ENCODE measurements at places on chromosomes 16 and 17.

DNA sequence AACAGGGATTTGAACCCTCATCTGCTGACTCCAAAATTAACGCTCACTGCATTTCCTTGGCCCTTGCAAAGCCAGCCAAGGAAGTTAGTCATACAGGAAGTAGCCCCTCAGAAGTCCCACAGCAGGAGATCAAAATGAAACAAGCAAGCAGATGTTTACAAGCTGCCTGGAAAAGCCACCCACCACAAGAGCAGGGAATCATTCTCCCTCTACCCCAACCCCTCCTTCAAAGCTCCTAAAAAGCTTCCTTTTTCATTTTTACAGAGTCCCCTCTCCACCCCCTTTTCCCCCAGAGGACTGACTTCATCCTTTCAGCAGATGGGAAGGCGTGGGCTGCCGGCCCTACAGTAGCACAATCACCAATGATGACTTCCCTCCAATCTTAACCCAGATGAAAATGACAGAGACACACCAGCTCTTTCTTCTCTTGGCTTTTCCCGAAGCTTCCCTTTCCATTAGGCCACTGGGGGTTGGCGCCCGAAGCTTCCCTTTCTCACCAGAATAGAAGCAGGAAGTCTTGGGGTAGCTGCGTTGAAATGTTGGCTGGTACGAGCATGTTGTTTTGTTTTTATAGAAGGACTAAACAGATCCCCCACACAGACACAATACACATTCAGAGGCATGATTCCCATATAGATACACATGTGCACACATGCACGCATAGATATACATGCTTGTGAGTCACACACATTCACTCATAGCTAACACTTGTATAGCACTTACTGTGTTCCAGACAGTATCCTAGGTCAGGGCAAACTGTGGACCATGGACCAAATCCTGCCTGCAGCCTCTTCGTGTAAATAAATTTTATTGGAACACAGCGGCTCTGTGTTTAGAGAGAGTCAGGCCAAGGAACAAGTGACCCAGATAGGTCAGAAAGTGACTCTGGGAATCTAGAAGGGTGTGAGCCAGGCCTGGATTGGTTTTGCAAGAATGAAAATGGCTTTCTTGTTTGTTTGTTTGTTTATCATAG is 17.4 kb downstream of the ITPRIPL2 start:
- no peak for DNase-seq

- DNase-seq, result no peak
These were observed 272.7 kb upstream of the PMFBP1 start for GRCh38 chr16:72444696-72445095.

- no peak for DNase-seq
These were observed 14.1 kb downstream of the TMEM11 start for GRCh38 chr17:21199856-21200255.

GRCh38 chr17:9790889-9791876 is at the start of gene DHRS7C:
Gene DHRS7C (minus strand): TSS chr17:9791592. CDS start chr17:9791284, 308 bp downstream.
- DNase-seq, result no peak

- no peak for DNase-seq
These were observed 8.6 kb upstream of the CENPV start for GRCh38 chr17:16361874-16362273.

- no peak for DNase-seq
These were observed 70.7 kb downstream of the OMG start for GRCh38 chr17:31226373-31226772.

DNA sequence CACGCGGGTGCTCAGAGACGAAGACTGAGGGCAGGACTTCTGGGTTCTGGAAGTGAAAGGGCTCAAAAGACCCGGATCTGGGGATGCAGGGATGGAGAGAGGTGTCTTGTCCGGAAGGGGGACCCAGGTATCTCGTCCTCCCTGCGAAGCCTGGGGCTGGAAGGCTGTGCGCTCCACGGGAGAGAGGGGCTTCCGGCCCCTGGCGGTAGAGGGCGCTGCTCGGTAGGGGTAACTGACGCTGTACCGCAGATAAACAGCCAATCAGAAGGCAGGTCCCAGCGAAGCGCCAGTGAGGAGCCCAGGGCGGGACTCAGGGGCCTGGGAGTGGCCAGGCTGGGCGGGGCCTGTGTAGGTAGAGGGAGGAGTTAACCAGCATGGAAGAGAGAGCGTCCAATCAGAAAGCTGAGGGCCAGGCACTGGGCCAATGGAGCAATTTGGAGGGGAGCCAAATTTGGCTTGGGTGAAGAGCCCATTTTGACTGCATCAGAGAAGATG is 804 bp downstream of the TGFB1I1 start:
- no peak for DNase-seq

DNA sequence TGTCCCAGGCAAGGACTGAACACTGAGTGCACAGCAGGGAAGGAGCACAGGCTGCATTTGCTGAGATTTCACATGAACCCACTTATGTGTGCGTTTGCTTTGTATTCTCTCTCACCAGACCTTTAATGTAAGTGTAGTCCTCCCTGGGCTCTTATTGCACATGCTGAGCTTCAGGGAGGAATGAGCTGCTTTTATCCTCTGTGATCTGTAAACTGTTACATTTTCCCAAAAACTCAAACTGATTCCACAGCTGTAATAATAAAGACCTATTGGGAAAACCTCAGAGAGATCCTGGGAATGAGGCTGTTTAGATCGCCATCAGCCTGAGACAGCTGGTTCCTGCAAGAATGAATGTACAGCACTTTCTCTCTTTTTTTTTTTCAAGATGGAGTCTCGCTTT is 53.6 kb upstream of the ADORA2B start:
- DNase-seq, result no peak

GRCh38 chr17:51500454-51500853 is 240.1 kb downstream of the UTP18 start:
- DNase-seq, result no peak

- DNase-seq, result no peak
These were observed 19.3 kb downstream of the CNP start for GRCh38 chr17:41985919-41986318.

DNA sequence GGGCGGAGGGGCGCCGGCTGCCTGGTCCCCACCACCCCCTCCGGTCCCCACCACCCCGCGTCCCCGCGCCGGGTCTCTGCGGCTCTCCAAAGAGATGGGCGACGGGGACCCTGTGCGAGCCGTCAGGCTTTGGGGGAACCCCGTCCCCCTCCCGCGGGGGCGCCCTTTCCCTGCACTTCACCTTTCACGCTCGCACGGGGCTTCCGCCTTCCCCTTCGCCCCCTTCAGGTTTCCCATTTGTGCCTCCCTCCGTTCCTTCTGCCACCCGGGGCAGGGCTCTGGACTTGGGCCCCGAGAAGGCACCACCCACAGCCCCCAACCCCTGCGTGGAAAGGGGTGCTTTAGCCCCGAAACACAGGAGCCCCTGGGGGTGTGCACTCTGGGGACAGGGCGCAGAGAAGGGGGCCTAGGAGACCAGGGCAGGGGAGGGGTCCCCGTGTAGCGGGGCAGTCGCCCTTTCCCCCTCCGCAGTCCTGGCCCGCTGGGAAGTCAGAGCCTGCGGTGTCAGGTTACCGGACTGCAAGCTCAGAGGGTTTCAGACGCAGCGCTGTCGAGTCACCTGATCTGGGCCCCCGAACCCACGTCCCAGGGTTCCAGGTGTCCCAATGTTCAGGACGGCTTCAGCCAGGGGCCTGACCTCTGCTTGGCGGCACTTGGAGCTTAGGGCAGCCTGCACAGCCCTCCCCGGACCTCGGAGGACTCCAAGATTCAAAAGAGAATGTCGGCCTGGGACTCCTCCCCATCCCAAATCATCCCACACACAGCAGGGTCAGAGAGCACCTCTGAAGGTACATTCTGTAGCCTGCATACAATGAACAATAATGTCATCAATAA is 6.7 kb upstream of the CCDC92B start:
- DNase-seq, result no peak

DNA sequence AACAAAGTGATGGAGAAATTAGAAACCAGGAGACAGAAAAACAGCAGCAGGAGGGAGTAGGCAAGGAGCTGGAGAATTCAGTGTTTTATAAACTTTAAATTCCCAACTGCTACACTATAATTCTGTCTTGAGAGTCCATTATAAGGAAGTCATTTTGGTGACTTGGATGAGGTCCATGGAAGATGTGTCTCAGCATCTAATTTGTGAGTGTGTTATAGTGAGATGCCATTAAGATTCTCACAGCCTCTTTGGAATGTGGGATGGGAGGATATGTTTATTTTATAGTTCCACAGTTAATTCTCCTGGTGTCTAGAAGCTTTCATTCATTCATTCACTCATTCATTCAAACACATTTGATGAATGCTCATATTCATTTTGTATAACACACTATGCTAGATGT is 206.0 kb upstream of the MYOCD start:
- no peak for DNase-seq

- no peak for DNase-seq
These were observed 380.4 kb upstream of the CCL2 start for GRCh38 chr17:33874617-33875060.

DNA sequence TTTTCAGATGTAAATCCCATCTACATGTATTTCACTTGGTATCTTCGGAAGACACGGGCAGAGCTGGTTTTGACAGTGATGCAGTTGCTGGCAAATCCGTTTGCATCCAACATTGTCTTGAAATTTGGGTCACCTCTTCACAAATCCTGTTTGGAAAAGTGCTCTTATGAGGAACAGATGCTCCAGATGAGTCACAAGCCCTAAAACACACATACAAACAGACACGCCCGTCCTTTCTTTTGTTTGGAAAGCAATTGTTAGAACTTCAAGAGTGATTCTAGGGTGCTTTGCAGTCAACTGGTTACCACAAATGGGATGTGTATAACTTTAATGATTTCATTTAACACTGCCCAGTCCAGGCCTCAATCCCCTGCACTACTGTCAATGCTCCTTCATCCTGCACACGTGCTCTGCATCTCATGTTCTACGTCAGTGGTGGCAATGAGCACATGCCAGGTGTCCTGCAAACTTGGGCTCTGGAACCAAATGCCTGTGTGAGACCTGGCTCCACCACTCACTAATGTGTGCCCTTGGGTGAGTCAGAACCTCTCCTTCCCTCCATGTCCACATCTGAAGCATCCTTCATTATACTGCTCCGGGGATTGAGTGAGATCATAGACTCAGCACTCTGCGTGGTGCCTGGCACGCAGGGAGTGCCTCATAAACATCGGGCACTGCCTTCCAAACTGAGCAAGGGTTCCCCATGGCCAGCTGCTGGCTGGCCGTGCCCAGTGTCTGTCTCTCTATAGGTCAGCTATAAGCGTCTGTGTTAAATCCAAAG is 19.3 kb upstream of the FOXF1 start:
- DNase-seq, result no peak

DNA sequence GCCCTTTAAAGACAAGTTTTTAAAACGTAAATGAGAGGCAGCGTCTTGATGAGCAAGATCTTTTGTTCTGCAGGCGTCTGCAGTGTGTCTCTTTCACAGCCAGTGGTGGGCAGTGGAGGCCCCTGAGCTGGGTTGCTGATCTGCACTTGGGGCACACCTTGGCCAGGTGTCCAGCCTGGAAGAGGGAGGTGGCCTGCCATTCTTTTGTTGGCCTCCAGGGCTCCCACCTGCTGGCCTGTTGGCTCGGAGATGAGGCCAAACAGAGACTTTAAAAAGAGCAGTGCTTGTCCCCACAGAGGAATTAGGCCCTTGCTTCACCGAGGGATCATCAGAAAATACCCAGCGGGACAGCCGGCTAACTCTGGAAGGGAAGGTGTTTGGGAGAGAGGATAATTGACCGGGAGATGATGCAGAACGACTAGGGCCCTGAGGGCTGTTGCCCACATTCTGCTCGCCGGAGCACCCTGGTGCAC is 145.9 kb upstream of the PLCG2 start:
- no peak for DNase-seq

DNA sequence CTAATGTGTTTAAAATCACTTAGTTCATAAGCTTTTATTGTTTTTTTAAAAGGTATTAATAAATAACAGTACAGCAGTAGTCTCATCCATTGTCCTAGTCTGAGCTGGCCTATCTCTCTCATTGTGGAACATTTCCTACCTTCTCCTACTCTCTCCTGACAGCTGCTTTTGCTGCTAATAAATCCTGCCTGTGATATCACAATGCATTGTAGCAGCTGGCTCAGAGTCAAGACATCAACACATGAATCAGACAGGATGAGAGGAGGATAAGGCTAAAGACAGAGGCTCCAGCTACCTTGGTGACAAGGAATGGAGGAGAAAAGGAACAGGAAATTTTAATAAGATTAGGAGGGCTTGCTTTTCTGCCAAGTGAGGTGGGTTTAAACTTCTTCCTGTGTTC is 626.1 kb downstream of the HS3ST4 start:
- no peak for DNase-seq

- no peak for DNase-seq
These were observed 7.5 kb upstream of the KREMEN2 start for GRCh38 chr16:2956579-2956956.

DNA sequence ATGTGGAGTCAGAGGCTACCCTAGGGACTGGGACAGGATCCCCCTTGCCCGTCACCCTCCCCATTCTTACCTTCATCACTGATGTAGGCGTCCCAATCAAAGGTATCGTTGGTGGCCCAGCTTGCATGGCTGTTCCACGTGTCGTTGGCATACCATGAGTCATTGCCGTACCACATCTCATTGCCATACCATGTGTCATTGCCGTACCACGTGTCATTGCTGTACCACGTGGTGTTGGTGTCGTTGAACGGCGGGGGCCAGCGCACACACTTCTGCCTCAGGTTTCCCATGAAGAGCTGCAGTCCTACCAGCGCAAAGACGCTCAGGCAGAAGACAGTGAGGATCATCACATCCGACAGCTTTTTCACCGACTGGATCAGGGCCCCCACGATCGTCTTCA is 4.8 kb downstream of the SCN4A start:
- no peak for DNase-seq

DNA sequence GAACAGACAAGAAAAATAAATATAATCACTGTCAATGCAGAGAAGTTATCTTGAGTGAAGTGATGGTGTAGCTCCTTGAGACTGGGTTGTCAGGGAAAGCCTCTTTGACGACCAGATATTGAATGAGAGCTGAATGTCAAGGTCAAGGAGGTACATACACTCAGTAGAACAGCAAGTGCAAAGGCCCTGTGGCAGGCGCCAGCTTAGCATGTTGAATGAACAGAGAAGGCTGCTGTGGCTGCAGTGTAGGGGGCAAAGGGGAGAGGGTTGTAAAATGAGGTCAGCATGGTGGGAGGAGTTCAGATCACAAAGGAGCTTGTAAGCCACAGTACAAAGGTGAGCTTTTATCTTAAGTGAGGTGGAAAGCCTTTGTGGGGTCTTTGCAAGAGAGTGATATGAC is 111.5 kb downstream of the ZFHX3 start:
- DNase-seq, result no peak

- no peak for DNase-seq
These were observed 10.0 kb upstream of the TBX4 start for GRCh38 chr17:61442136-61442775.

DNA sequence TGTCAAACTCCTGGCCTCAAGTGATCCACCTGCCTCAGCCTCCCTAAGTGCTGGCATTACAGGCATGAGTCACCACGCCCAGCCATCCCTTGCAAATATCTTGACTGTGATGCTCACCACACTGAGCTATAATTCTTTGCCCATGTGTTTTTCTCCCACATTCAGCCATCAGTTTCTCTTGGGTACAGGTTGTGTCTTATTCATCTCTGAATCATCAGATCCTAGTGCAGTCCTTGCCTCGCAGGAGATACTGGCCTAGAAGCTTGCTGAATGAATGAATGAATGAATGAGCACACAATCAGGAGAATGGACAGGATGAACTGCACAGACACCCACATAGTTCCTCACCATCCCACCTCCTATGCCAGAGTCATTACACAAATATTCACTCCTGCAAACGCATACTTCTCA is 24.4 kb upstream of the ETV4 start:
- no peak for DNase-seq

Data from bone marrow (tissue), 2 donors.